NCI-H2081 (cell line): ENCODE measurements at places on chromosomes 2 and 18.
A peak's percentile ranks its signal among the peaks of the same experiment; 100 is the strongest.

GRCh38 chr2:50489092-50489491 is 542.8 kb downstream of the NRXN1 start:
- DNase-seq = no peak

DNA sequence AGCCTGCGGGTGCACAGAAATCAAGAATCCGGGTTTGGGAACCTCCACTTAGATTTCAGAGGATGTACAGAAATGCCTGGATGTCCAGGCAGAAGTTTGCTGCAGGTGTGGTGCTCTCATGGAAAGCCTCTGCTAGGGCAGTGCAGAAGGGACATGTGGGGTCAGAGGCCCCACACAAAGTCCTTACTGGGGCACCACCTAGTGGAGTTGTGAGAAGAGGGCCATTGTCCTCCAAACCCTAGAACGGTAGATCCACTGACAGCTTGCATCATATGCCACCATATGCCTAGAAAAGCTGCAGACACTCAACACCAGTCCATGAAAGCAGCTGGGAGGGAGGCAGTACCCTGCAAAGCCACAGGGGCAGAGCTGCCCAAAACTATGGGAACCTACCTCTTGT is 833.0 kb downstream of the TMEM182 start:
- no peak for DNase-seq

- no peak for DNase-seq
These were observed 275.1 kb downstream of the AGPS start for GRCh38 chr2:177667626-177668025.

DNA sequence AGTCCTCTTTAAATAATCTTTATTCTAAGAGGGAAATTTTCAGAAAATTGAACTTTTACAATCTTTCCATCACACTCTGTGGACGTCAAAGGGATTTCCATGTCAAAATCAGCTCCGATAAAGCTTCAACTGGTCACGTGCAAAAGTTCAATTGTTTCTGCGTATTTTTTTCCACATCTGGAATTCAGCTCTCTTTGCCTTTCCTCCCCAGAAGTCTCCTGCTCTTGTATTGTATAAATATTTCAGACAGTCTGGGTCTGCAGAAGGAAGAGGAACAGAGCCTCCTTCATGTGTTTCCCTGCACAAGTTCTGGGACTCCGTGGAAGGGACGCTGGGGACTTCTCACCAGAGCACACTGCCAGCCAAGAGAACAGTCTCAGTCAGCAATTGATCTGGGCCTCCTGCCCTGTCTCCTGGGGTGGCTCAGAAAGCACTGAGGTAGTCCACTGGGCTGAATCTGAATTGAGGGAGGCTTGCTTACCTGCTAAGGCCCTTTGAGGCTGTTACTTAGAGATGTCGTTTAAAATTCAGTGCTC is 251.5 kb downstream of the TFCP2L1 start:
- no peak for DNase-seq

DNA sequence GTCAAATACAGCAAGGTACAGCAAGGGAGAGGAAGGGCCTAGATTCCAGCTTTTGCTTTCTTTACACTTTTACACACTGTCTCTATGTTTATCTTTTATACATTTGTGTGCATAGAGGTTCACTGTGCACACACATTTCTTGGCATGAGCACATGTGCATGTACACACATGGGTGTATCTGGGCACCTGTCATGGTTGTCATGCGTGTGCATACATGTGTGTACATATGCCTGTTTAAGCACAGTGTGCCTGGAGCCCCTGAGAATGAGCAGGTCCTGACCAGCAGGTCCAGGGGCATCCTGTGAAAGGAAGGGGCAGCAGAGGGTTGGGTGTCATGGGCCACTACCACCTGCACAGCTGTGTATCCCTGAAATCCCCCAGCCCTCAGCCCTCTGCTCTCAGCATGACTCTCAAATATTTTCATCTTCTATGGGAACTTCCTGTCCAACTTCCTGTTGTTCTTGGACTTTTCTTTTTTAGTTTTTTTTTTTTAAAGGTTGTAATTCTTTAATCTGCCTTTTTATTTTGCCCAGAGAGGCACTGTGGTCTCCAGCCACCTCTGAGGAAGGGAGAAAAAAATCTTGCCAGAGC is 97.0 kb upstream of the EPAS1 start:
- no peak for DNase-seq

GRCh38 chr18:49359732-49360444 is 100.6 kb downstream of the DYM start:
- DNase-seq = no peak

- no peak for DNase-seq
These were observed 59.7 kb upstream of the NABP1 start for GRCh38 chr2:191618046-191618780.

DNA sequence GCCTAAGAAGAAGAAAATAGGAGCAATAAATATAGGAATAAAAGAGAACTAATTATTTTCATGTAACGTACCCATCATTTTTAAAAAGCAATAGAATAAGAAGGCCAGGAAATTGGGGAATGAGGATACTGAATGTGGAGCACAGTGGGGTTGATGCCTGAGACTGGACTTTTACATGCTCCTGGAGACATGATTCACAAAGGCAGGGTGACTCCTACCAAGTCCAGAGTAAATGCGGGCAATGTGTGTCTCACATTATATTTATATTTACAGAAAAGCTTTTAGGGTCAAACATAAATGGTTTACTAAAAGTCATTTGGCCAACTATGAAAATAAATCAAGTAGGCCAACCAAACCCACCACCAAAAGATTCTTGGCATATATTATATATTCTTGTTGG is 87.9 kb upstream of the COL5A2 start:
- DNase-seq = no peak

DNA sequence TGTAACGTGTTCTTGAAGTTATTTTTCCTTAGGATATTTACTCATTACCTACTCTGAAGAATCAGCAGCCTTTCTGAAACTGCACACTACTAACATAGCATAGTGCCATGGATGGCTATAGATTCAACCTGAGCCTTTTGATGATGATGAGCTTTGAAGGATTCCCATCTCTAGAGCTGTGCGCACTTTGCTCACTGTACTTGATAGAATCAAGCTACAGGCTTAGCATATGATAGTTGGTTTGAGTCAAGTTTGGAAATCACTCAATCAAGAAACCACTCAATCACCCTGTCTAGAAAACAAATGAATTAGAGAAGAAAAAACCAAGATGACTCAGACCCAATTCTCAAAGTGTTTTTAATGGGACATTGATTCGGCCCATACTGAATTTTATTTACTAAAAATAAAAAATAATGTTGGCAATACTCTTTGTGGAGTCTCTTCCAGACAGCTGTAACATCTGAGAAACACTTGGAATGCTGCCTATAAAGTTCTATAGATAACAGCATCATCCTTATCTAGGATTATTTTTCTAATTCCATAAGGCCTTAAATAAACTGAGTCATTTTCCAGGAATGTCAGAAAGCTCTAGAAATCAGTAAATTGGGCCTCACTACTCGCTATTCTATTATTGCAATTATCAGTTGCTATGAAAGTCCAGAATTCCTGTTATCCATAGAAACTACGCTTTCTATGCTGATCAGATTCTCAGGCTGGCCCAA is 259.0 kb upstream of the ERBB4 start:
- no peak for DNase-seq

DNA sequence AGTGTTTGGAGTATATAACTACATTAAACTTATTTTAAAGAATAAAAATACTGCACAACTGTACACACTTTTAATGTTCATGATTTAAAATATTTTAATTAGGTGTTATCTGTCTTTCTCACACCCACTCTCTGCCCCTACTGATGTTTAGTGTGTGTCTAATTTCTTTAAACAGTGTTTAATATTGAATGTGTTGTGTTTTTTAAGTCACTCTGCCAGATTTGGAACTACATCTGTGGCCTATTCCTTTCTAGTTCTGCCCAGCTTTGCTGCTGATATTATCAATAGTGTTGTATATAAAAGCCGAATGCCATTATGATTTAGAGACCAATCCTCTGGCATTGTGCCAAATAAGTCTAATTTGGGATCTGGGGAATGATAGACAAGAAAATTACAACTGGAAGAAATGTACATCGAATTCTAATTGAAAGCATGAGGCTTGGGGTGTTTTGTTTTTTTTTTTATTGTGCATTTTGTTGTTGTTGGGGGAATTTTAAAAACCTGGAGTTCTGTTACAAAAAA is 398.0 kb downstream of the CPS1 start:
- DNase-seq = no peak

DNA sequence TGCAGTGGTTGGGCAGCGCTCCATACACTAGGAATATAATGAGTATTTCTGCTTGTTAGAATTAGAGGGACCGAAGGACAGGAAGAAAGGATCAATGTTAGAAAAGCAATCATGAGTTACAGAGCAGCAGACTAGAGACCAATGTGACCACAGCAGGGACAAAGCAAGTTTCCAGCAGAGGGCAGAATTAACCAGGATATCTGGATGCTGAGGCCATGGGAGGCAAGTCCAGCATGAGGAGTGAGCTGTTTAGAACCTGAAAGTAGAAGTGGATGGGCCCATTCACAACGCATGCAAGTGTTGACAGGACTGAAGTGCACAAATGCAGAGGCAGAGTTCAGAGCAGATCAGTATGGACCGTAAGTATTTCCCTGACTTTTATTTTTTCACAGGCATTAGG is 910.4 kb upstream of the GYPC start:
- DNase-seq = peak; percentile 66

- no peak for DNase-seq
These were observed 156.7 kb downstream of the GALNT14 start for GRCh38 chr2:30981510-30981909.

- DNase-seq = no peak
These were observed 21.6 kb downstream of the KANSL3 start for GRCh38 chr2:96616535-96616934.

GRCh38 chr2:72917877-72918553 is 696 bp downstream of the EMX1 start:
- DNase-seq = peak; percentile 15

DNA sequence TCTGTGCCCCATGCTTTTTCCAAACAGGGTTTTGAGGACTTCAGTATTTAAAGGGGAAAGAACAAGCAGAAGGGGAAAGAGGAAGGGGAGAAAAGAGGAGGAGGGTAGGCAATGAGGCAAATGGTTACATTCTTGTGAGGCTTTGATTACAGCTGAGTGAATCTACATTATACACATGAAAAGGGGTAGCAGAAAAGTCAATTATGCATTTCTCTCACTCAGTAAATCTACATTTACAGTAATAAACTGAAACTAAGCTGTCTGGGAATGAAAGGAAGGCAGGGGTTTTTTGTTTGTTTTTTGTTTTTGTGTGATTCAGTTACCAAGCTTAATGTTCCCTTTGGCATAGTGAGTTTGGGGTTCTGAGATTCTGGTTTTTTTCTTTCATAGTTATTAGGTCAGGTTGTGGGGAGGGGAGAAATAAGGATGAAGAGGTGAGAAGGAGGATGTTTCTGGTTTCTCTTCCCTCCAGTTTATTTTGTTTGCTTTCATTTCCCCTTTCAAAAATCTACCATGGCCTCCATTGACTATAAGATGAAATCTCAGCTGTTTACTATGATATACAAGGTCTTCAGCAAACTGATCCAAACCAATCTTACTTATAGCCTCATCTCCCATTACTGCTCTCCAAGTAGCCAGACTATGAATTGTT is 18.7 kb downstream of the C18orf63 start:
- DNase-seq = no peak

GRCh38 chr2:241720560-241720959 is 13.9 kb upstream of the D2HGDH start:
- DNase-seq = no peak

DNA sequence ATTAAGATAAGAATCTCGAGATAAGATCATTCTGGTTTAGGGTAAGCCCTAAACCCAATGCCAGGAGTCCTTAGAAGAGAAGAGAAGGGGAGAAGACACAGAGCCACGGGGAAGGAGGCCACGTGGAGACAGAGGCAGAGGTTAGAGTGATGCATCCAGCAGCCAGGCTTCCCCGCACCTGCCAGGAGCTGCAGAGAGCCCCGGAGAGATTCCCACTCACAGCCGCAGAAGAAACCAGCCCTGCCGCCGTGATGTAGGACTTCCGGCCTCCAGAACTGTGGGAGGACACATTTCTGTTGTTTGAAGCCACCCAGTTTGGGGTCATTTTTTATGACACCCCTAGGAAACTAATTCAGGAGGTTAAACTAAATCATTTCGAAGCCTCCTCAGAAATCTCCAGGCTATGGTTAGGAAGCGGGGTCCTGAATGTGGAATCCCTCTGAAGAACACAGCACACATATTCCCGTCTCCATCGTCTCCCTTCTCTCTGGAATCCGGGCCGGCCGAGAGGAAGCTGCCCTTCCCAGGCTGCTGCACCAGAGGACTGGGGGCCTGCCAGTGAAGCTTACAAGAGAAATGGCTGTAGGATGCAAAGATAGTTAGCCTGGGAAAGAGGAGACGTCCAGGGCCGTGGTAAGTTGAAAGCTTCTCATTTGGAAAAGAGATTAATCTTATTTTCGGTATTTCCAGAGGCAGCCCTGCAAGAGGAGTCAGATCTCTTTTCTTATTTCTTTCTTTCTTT is 156.6 kb downstream of the TWIST2 start:
- DNase-seq = no peak

DNA sequence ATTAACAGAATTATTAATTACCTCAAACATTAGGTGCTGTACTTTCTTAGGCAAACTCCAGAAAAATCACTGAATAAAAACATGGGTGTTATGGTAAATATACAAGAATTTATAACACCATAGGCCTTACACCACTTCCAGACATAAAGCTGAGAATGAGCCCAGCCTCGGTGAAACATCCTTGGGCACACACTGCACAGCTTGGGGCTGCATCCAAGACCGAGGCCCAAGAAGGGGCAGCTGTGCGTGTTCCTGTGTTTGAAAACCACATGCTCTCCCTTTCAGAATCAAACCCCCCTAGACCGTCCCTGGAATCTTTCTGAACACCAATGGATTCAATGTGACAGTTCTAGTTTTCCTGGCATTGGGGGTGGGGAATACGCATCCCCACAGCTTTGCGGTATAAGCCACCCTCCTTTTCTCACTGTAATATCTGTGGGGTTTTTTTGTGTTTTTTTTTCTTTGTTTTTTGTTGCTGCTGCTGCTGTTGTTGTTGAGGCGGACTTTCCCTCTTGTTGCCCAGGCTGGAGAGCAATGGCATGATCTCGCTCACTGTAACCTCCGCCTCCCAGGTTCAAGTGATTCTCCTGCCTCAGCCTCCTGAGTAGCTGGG is 12.9 kb downstream of the ERFE start:
- DNase-seq = no peak

GRCh38 chr2:36235882-36236281 is 119.7 kb upstream of the CRIM1 start:
- DNase-seq = no peak

DNA sequence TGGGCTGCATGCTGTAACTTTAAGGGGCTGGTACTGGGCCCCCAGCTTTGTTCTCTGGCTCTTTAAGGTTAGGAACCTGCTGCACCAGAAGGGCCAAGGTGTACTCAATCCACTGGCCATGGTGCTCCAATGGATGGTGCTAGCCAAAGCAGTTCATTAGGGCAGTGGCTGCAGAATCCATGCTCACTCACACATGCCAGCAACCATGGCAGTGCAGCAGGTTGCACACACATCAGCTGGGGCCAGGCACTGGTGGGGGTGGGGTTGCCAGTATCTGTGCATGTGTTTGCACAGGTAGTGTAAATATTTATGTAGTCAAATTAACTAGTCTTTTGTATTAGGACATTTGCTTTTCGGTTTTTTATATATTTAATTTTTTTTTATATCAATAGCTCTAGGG is 228.3 kb upstream of the EPC2 start:
- no peak for DNase-seq

GRCh38 chr2:45469314-45470099 is 141.6 kb downstream of the SRBD1 start:
- DNase-seq = peak; percentile 90
